ENCODE measurements at places on chromosomes 3 and 15.

GRCh38 chr3:50518436-50518835, 15.0 kb upstream of the CACNA2D2 start:
- DNase-seq: no peak

- DNase-seq: no peak
Measured at GRCh38 chr15:72835294-72835890, 51.8 kb upstream of the ADPGK start.

GRCh38 chr3:123813876-123814275, 70.3 kb downstream of the MYLK start:
- DNase-seq: no peak

- no peak for DNase-seq
Measured at GRCh38 chr3:194711286-194711685, 25.6 kb downstream of the FAM43A start.

DNA sequence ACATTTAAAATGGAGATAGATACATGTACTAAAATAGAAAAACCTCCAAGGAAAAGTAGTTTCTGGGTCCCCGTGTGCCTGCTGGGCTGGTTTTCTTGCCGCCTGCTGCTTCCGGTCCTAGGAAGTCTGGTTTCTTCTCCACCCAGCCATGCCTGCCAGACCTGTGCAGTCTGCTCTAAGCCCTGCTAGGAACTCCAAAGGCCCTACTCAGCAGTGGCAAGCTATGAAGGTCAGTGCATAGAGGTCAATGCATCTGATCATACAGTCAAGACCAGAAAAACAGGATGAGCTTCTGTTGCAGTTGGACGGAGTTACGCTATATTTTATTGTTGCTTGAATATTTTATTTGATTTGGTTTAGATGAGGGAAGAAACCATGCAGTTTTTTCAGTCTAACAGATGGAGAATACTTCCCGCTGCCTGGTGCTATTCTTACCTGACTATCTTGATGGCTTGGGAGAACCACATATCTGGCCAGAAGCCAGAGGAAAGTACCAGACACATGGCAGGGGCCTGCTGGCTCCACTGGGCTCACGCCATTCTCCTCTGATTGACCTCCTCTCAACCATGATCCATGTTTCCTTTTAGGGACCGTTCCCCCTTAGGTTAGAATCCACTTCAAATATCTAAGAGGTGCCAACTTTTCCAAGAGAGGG, 226.8 kb upstream of the ST8SIA2 start:
- no peak for DNase-seq

GRCh38 chr15:81194723-81195122, 2.0 kb upstream of the IL16 start:
- no peak for DNase-seq

GRCh38 chr3:154156530-154156929, 35.3 kb downstream of the ARHGEF26 start:
- no peak for DNase-seq

- DNase-seq: no peak
Measured at GRCh38 chr3:42640771-42641370, 12.6 kb upstream of the ZBTB47 start.

- DNase-seq: no peak
Measured at GRCh38 chr3:59412516-59412915, 362.7 kb upstream of the CFAP20DC start.

DNA sequence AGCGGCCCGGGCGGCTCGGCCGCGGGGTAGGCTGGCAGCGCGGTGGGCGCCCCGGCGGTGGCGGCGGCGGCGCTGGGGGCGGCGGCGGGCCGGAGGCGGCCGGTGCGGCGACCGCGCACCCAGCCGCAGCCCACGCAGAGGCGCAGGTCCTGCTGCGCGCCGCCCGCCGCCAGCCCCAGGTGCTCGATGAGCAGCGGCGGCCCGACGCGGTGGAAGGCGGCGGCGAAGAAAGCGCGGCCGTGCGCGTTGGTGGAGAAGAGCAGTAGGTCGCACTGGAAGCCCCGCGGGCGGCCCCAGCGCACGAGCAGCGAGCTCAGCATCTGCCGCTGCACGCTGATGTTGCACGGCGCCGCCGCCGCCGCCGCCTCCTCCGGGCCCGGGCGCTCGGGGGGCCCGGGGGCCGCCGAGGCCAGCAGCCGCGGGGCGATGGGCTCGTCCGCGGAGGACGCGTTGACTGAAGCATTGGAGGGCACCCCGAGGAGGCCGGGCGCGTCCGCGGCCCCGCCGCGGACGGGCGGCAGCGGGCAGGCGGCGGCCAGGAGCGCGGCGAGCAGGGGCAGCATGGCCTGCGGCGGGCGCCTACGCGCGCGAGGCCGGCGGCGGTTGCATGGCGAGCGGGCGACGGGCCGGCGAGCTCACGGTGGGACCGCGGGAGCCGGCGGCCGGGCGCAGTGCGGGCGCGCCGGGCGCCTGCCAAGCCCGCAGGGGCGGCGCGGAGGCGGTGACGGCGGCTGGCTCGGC, 452 bp downstream of the TMEM158 start:
- no peak for DNase-seq

- no peak for DNase-seq
Measured at GRCh38 chr3:68809596-68809995, 122.8 kb downstream of the TAFA4 start.

- DNase-seq: no peak
Measured at GRCh38 chr3:39387411-39387975, 4.3 kb downstream of the SLC25A38 start.

DNA sequence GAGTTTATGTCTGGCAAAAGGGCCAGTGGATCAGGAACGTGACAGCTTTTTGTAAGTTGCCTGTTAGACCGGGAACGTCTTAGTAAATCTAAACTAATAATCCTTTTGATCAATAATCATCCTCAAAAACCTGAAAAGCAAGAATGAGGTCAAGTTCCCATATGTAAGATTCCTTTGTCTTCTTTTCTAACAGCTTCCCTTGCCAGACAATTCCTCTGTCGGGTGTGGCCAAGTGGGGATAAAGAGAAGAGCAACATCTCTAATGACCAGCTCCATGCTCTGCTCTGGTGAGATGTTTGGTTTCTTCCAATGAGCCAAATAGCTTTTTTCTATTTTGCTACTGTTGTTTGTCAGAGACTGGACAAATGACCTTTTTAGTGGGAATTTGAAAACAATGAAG, 19.8 kb downstream of the FANCD2OS start:
- no peak for DNase-seq

GRCh38 chr3:44235604-44236484, 5.8 kb upstream of the TOPAZ1 start:
- peak; percentile 31 for DNase-seq

GRCh38 chr3:190499122-190499521, 14.8 kb upstream of the IL1RAP start:
- no peak for DNase-seq

- DNase-seq: no peak
Measured at GRCh38 chr3:25428789-25429335, 799 bp downstream of the RARB start.

GRCh38 chr3:41301548-41301947, 102.2 kb downstream of the CTNNB1 start:
- DNase-seq: no peak

GRCh38 chr15:51619331-51620035, 3.1 kb downstream of the DMXL2 start:
- DNase-seq: no peak

DNA sequence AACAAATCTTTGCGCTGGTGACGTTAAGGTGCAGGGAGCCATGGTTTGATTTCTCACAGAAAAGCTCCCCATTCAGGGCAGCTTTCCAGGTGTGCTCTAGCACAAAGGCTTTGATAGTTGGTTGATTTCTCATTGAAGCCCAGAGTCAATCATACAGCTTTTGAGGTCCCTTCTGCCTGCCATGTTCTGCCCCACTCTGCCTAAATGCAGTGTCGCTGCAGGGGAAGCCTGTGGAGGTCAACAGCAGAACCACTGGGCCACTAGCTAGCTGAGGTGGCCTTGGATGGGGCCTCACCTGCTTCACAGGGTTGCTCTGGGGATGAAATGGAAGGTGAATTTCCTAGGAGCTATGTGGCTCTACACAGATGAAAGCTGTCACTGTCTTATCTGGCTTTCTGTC, 278.3 kb downstream of the TLE3 start:
- no peak for DNase-seq

DNA sequence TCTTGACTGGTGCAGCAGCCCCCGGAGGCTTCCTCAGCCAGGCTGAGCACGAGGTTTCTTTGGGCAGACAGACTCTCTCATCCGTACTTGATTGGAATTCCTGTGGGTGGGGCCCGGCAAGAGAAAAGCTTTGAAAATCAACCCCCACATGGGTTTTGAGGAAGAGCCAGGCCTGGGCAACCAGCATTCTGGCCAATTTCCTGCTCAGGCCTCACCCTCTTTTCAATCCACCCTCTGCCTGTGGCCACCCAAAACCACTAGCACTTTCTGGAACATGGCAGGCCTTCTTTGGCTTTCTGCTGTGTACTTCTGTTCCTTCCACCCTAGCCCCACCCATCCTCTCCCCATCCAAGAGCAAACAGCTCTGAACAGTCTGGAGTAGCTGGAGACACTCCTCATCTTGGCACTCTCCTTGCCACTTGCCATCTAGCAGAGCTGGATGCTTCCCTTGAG, 5.9 kb downstream of the MYO5C start:
- no peak for DNase-seq

Measured in stimulated activated CD4-positive, alpha-beta T cell treated with anti-CD3 and anti-CD28 coated beads, TNF-alpha, amount 100 ng/mL, for 24 hours (primary cell).